ENCODE measurements at places on chromosomes 12 and 14.

DNA sequence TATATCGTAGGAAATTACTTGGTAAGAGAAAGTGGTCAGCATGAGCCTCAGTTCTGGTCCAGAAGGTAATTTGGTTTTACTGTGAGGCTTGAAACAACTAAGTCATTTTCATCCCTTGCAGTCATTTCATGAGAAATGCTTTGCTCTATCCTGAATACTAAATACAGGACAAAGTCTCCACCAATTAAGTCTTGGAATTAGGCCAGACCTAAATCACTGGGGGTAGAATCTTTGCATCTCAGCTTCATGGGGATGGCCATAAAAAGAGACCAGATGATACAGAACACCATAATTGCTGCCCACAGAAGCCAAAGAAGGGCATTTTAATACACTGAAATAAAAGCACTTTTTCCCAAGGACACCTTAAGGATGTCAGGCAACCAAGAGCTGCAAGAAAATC, 277.9 kb upstream of the DCN start:
- no peak for DNase-seq

DNA sequence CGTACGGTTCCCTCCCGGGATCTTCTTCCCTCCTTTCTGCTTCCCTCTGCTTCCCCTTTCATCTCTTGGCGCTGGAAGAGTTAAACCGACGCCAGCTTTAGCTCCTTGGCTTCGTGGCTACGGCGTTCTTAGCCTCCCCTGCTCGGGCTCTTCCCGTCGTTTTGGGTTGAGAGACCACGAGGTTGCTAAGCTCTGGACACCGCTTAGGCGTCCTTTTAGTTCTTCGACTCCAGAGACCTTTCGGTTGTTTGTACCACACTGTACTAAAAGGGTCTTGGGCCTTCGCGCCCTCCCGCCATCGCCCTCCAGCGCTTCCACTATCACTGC, 545 bp downstream of the CPSF2 start:
- peak; percentile 4 for DNase-seq

GRCh38 chr14:72892103-72892878, 1.6 kb downstream of the DPF3 start:
- no peak for DNase-seq

DNA sequence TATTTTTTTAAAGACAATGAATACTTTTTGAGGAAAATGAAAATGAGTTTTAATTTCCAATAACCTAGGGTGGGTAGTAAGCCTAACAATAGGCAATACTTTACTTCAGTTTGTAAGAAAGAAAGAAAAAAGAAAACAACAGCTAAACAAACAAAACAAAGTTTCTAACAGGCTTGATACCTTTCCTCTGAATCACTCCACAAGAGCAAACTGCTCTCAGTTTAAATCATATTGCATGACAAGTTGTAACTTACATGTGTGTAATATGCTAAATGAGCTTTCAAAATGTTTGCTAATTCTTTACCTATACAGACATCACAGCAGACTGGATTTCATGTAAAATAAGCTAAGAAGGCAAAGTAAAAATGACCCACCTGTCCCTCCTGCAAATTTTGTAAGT, 6.7 kb upstream of the LMO3 start:
- no peak for DNase-seq

GRCh38 chr12:105860561-105861207, 278.1 kb downstream of the NUAK1 start:
- DNase-seq, result no peak

- DNase-seq, result no peak
Measured at GRCh38 chr12:53055471-53056266, 5.8 kb downstream of the TNS2 start.

DNA sequence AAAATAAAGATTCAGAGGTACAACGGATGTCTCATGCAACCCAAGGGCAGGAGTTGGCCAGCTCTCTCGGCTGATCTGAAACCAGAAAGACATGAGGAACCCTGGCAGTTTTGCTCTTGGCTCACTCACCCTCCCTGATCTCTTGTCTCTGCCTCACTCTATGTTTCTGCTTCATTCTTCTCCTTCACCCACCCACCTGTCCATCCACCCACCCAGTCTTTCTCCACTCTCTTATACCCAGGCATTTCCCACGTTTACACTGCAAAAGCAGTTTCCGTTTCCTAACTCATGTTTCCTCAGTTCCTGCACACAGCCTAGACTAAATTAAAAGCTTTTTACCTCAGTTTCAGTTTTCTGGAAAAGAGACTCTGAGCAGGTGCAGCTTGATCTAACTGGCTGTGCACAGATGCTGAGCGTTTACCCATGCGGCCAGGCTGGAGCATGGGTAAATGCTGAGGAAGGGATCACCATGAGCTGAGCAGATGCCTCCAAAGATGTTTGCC, 157.6 kb downstream of the PRKCH start:
- no peak for DNase-seq

- DNase-seq, result peak; percentile 55
Measured at GRCh38 chr12:12975322-12976077, 23.5 kb upstream of the GPRC5D start.

- DNase-seq, result no peak
Measured at GRCh38 chr12:93413064-93413463, 28.7 kb downstream of the UBE2N start.

DNA sequence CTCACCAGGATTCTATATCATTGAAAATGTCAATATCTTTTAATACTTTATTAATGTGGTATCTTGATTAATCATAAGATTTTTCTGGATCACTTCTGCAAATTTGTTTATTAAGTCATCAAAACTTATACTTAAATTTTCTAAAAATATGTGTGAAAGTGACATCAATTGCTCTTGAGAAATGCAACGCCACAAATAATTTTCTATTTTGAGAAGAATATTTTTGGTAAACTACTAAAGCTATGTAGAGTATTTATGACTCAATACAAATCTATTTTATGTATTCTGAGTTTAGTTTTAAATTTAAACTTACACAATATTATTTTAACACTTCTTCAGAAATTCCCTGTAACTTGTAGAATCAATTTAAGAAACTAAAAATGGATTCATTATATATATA, 263.3 kb downstream of the RASSF9 start:
- DNase-seq, result no peak

- DNase-seq, result no peak
Measured at GRCh38 chr12:47110718-47111391, 31.1 kb upstream of the AMIGO2 start.

GRCh38 chr12:116693286-116694227, 44.3 kb downstream of the SPRING1 start:
- DNase-seq, result no peak

GRCh38 chr12:27024291-27024690, 1.9 kb downstream of the MED21 start:
- peak; percentile 29 for DNase-seq

- DNase-seq, result no peak
Measured at GRCh38 chr12:92702754-92703679, at the start of gene PLEKHG7. PLEKHG7 (plus strand) TSS chr12:92702989; CDS start chr12:92706632, 3,643 bp downstream.

GRCh38 chr12:75818863-75819262, 212.7 kb downstream of the PHLDA1 start:
- no peak for DNase-seq

DNA sequence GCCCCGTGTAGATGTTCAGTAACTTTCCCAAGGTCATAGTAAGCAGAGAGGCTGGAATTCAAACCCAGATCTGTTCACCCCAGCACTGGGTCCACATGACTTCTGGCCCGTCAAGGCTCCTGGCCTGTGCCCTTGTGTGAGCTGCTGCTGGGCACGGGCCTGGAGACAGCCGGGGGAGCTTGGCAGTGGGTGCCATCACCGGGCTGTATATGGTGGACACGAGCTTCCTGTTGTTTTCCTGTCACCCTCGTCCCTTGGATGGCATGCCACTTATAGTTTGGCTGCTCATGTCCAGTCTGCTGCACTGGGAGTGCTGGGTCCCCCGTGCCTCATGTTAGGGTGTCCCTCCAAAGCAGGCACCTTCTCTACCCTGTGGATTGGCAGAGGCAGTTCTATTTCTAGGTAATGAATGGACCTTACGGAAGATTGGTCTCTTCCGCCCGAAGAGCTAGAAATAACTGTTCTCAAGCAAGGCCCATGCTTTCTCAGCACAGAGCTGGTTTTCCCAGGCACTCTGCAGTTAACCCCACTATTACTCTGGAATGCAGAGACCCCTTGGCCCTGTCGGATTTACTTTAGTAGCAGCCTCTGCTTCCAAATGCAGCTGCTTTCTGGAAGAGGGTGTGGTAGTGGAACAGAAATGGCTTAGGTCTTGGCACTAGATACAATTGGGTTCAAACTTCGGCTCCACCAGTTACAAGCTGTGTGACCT, 44.3 kb downstream of the ELK3 start:
- no peak for DNase-seq

DNA sequence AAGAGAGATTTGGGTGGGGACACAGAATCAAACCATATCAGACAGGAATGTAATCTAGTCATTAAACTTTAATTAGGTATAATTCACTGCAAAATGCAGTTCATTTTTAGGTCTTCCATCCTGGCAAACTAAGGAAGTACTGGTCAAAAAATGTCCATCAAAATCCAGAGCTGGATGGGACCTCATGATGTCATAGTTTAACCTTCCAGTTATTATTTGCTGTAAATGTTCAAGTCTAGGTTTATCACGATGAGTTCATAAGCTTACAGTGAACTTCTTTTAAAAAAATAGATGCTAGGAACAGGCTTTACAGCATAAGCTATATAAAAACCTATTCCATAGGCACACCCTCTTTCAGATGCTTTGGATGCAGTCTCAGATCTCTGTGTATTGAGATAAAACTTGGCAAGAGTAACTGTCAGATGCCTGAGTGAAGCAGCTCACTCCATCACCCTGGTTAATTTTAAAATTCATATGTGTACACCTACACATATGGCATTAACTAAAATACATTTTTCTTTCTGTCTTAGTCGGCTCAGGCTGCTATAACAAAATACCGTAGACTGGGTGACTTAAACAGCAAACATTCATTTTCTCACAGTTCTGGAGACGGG, 7.9 kb downstream of the SSPN start:
- DNase-seq, result no peak

DNA sequence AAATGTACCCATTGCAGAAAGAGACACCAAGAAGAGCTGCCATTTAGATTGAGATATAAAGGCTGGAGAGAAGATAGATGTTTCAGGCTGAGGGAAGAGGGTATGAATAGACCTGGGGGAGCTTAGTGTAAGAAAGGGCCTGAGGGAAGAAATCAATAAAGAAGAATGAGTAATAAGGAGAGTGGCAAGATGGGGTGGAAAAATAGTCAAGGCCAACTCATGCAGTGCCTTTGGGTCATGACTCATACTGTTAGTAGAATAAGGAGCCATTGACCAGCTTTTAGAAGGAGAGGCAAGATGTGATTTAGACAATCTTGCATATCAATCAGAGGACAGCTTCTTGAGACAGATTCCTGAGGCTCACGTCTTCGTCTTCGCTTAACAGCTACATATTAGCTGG, 287.5 kb downstream of the DUSP6 start:
- DNase-seq, result peak; percentile 69

- DNase-seq, result peak; percentile 86
Measured at GRCh38 chr12:90910958-90911357, 44.0 kb downstream of the CCER1 start.

DNA sequence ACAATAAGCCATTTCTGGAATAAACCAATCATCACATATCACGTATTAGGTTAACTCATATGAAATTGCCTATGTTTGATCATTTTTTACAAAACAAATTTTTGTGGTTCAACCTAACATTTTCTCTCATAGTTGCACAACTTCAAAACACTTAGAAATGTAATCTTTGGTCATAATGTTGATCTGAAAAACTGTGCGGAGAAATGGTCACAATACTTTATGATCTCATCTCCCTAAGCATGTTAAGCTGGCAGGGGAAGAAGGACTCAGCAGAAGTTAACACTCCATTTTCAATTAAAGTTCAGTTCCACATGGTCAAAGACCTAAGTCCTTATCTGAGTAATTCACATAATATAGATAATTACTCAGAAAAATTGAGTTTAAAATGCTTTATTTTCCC, 194.8 kb downstream of the CAPZA3 start:
- no peak for DNase-seq

DNA sequence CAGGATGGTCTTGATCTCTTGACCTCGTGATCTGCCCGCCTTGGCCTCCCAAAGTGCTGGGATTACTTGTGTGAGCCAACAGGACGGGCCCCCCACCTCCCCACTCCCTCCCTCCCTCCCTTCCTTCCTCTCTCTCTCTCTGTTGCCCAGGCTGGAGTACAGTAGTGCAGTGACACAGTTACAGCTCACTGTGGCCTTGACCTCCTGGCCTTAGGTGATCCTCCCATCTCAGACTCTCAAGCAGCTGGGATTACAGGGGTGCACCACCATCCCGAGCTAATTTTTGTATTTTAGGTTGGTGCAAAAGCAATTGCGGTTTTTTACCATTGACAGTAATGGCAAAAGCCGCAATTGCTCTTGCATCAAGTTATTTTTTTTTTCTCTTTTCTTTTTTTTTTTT, 19.2 kb upstream of the ANAPC5 start:
- DNase-seq, result no peak

- DNase-seq, result no peak
Measured at GRCh38 chr12:67323007-67323406, 53.8 kb downstream of the CAND1 start.

- DNase-seq, result no peak
Measured at GRCh38 chr12:119649202-119649808, 18.6 kb upstream of the PRKAB1 start.

DNA sequence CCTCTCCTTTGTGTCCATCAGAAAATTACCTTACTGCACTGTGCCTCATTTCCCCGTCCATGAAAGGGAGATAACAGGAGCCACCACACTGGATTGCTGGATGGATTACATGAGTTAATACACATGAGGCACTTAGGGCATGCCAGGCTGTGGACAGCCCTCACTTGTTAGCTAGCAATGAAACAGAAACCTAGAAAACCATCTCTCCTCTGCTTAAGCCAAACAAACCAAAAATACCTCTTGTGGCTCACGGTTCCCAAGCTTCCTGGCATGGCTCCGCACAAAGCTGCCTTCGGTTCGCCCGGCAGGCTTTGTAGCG, 660 bp upstream of the HCFC2 start:
- no peak for DNase-seq

GRCh38 chr12:55671746-55672145, 35.1 kb downstream of the OR10P1 start:
- DNase-seq, result no peak

DNA sequence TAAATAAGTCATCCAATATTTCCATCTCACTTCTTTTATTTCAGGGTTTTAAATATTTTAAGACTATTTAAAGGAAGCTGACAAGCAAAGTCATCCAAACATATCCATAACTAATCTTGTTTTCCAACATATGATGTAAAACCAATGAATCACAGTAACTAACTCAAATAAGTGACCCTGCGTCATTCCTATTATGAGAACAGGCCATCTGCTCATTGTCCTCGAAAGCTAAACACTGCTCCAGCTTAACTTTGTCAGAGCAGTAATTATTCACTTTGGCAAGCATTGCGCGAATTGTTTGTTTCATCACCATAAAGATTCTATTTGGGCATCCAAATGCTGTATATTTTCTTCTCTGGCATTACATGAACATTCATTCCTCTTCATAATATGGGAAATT, 99.1 kb downstream of the CAPZA3 start:
- no peak for DNase-seq
